ENCODE measurements at places on chromosomes 1 and 21.

DNA sequence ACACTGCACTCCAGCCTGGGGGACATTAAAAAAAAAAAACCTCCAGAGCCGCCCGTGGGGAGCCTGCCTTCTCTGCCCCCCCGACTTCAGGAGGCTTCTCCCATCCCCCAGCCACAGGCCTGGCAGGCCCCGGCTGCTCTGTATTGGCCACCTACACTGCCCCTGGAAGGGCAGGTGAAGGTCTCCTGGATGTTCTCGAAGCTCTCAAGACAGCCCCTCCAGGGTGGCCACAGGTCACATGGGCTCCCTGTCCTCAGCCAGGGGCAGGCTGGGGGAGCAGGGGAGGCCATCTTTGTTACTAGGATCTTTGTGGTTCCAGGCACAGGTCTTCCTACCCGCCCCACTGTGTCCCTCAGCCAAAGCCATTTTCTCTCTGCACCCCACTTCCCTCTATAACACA lies 32.8 kb downstream of the PADI6 start:
- DNase-seq = no peak

GRCh38 chr1:177287270-177287669 lies 116.5 kb downstream of the BRINP2 start:
- no peak for DNase-seq

DNA sequence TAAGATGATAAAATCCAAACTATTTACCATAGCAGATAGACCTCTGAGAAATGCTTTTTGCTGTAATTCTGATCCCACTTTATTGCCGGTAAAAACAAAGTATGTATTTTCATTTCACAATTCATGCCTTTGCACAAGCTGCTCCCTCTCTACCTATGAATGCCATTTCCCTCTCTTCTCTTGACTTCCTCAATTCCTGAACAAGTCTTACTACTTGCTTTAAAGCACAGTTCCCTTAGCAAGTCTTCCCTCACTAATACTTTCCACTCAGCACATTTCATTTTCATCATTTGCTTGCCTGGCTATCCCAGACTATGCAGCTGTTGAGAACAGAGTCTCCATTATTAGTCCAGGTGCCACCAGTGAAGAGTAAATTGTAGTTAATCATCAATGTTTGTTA lies 13.8 kb downstream of the GPATCH2 start:
- no peak for DNase-seq

DNA sequence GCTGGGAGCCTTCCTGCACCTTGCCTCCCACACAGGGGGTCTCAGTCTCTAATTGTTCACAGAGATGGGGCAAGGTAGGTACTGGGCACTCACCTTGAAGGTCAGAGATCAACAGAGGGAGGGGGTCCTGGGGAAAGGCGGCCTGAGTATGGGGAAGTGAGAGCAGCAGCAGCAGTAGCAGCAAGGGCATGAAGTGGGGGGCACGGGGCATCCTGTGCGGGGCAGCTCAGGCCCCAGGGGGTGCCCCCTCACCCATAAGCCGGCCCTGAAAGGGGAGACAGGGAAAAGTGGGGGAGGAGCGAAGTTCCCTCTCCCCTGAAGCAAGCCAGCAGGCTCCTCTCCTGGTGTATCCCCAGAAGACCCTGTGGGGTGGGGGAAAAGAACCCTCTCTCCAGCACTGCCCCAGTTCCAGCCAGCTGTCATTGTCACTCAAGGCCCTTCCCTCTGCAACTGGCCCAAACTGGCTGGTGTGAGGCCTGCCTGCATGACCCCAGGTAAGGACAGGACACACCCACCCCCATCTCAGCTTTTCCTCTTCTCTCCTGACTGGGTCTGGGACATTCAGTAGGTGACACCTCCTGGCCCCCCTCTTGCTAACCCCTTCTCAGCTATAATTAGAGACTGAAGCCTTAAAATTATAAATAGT lies 3.9 kb downstream of the SEMA6C start:
- no peak for DNase-seq

- DNase-seq = no peak
Measured at GRCh38 chr1:109475261-109475660, 8.4 kb upstream of the ATXN7L2 start.

GRCh38 chr1:190022709-190023108 lies 455.0 kb downstream of the BRINP3 start:
- no peak for DNase-seq

- no peak for DNase-seq
Measured at GRCh38 chr1:13813398-13814012, 113.5 kb downstream of the PRDM2 start.

DNA sequence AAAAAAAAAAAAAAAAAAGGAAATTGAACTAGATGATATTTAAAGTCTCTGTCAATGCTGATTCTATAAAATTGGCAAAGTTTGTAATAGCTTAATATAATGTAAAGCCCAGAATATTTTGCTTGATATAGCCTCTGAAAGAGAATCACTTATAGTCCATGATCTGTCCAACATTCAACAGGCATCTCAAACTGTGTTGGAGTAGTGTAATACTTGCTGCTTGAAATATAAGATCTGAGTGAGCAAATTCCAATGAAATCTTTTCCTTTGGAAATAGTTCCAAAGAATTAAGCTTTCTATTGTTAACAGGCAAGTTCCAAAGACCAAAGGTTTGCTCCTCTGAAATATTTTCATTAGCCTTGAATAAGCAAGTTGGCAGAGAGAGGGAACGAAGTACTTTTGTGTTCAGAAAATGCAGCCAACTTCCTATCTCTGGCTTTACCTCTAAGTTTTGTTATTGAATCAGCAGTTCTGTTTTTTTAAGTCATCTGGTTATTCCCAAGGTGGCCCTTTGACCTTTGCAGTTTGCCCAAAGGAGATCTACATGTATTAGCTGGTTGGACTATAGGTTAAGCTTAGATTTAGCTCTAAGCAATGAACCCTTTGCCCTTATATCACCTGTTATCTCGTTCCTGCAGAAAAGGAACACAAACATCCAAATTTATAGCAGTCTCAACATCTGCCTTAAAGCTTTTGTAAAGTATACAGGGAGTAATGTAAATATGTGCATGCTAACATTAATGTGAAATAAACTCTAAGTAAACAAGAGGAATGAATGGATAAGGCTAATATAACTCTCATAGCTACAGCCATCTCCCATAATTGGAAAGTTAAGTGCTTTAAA lies 24.4 kb upstream of the CEP350 start:
- no peak for DNase-seq

- no peak for DNase-seq
Measured at GRCh38 chr1:179591592-179592580, at the start of gene TDRD5. TDRD5 (plus strand) TSS chr1:179591832; CDS start chr1:179592616, 784 bp downstream.

- no peak for DNase-seq
Measured at GRCh38 chr1:112436384-112437156, 40.6 kb downstream of the CTTNBP2NL start.

- no peak for DNase-seq
Measured at GRCh38 chr21:43657355-43658087, 1.8 kb downstream of the HSF2BP start.

GRCh38 chr21:32886339-32886738 lies 114.8 kb upstream of the PAXBP1 start:
- DNase-seq = no peak

DNA sequence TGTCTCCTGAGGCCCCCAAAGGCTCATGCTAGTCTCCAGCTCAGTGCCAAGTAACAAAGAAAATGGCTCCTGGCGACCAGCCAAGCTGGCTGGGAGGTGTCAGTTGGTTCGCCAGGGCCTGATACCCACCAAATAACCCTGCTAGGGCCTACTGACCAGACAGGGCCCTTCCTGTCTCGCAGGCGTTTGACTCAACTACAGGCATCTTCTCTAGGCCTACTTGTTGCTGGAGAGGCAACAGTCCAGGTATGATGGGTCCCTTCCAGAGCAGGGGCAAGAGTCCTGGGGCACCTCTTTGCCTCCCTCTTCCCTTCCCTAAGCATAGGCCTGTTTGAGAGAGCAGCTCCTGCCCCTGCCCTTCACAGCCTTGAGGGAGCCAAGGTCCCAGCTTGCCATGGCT lies 147.9 kb upstream of the VANGL1 start:
- DNase-seq = no peak

GRCh38 chr21:45581322-45581712 lies 39.1 kb upstream of the SLC19A1 start:
- no peak for DNase-seq

DNA sequence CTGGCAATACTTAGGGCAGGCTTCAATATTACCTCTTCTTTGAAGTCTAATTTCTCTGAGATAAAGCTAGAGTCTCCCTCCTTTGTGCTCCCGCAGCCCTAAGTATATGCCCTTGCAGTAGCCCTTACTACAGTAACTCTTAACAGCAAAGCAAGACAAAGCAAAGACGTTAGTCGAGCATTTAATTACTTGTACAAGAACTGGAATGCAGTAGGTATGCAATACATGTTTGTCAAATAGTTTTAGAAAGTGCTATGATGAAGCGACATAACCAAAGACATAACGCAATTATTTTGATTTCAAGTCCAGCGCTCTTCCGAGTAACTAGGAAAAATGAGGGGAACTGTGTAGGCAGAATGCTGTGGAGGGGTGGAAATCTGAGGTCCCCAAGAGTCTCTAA lies 1.6 kb downstream of the P3H1 start:
- DNase-seq = no peak

DNA sequence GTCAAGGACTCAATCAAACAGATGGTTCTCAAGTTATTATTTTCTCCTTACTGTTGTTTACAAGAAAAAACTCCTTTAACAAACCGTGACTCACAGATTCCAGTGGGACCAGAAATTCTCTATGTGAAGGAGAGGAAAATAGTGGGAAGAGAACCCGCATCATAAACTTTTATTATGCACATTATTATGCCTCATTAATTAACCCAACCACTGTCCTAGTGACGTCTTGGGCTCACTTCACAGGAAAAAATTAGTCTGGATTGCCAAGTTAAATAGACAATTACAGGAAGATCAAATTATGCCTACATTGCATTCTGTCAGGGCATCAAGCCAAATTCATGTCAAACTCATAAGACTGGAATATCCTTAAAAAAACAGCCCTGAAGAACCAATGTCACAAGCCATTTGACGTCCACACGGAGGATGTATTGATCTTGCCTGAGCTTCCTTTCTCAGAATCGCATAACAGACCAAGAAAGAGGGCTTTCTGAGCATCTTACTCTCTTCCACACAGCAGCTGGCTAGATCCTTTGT lies 347.8 kb downstream of the DUSP10 start:
- DNase-seq = no peak

DNA sequence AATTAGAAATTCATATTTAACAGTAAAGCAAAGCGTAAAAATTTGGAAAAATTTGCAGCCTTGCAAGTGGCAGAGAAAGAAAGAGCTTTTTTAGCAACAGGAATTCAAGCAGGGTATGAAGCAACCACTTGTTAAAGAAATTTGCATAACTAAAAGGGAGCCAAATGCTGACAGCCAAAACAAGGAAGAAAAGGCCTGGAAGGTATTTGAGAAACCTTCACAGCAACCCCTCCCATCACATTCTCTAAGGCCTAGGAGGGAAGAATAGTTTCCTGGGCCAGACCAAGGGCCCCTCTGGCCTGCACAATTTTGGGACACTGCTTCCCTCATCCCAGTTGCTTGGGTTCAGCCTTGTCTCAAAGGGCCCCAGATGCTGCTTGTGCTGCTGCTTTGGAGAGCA lies 672.4 kb upstream of the TMPRSS15 start:
- no peak for DNase-seq

DNA sequence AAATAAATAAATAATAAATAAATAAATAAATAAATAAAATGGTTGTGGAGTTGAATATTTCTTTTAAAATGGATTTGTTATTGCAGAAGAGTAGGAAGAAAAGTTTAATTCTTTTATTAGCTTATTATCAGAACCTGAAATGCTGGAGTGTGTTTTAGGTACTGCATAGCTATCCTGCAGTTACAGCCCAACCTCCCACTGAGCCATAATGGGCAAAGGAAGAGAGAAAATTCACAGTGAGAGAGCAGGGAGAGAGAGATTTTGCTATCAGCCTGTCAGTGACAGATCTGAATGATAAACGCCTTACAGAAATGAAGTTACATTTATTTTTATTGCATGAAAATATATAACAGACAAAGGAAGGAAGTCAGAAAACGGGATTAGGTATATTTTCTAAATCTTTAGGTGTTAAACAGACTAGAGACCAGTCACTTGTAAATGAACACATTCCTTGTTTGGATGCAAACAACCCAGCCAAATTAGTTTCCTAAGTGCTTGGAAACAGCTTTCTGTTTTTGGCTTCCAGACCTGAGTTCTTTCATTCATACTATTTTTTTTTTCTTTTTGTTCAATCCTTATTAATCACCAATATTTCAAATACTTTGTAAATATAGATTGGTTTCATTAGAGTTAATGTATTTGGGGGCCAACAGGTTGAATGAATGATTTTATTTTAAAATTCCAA lies 425.3 kb downstream of the USP25 start:
- no peak for DNase-seq

DNA sequence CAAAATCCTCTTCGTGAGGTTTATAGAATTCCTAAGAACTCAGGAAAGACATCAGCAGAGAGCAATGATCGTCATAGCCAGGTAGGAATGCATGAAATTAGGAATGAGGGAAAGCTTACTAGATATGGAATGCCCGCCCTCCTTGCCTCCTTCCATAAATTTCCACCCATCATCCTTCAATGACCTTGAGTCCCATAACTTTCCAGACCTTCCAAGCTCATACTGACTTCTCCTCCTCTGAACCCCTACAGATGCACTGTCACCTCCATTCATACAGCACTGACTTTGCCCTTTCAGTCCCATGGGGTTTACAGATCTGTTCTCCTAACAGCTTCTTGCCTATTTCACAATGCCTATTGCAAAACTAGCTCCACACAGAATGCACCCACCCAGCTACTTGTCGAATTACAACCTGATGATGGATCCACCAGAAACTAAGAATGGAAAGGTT lies 23.8 kb upstream of the PPP1R15B start:
- no peak for DNase-seq

GRCh38 chr1:61079898-61080336 lies 2.4 kb upstream of the NFIA start:
- no peak for DNase-seq

GRCh38 chr1:193306430-193306829 lies 120.0 kb upstream of the B3GALT2 start:
- DNase-seq = no peak

DNA sequence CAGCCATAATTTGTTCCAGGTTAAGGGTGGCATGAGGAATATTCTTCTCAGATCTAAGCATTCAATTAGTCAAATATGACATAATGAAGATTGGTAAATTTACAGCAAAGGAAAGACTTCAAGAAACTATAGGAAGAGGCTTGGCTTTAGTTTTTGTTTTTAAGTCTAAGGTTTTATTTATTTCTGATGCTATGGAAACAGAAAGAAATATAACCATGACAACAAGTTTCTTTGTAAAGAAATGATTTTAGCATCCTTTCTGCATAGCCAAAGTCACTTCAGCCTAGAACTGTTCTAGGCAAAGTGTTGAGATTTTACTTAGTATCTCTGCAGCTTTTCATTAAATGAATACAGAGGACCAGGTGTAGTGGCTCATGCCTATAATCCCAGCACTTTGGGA lies 27.7 kb downstream of the PEA15 start:
- DNase-seq = no peak
